Stimulated activated CD8-positive, alpha-beta memory T cell treated with anti-CD3 and anti-CD28 coated beads, Interleukin-4, amount 100 ng/mL, for 1 hour (primary cell): ENCODE measurements at places on chromosomes 1 and 21.

GRCh38 chr1:73654714-73655113 is 543.3 kb downstream of the LRRIQ3 start:
- DNase-seq: no peak

DNA sequence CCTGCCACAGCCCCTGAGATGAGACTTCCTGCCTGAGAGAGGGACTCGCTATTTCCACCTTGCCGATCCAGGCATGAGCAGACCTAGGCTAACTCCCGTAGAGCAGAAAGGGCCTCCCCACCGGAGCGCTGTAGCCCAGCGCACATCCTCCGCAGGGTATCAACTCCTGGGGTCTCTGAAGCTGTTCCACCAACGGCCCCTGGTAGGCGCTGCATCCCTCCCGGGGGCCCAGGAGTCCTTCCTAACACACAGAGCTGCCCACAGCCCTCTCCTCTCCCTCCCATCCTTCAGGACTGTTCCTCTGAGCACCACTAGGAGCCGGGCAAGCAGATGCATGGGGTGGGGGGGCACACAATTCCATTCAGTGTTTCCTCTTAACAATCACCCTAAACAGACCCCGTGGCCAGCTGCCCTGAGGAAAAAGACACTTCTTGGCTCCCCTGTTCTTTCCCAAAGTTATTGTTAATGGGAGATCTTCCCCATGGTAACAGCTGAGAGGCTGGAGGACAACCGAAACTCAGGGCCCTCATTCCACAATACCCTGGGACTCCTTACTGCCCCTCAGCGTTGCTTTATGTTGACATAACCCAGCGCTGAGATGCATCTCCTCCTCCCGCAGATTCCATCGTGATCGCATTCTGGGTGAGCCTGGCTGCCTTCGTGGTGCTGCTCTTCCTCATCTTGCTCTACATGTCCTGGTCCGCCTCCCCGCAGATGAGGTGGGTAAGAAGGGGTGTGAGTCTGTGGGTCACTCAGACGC is 7.5 kb downstream of the MRAP start:
- no peak for DNase-seq

DNA sequence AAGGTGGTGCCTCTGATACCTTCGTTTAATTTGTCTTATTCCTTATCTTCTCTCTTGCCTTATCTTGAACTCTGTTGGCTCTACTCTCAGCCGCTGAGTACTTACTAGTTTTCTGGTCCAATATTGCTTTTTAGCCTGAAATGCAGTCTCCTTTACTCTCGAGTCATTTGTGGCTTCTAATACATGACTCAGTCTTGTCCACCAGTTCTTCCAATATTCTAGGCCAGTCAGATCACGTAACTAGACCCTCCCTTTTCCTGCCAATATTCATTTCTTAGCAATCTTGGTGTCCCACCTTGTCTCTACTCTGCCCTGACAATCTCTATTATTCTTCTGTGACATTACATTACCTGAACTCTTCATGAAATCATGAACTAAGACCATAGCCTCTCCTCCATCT is 555.8 kb downstream of the DPYD start:
- DNase-seq: no peak

DNA sequence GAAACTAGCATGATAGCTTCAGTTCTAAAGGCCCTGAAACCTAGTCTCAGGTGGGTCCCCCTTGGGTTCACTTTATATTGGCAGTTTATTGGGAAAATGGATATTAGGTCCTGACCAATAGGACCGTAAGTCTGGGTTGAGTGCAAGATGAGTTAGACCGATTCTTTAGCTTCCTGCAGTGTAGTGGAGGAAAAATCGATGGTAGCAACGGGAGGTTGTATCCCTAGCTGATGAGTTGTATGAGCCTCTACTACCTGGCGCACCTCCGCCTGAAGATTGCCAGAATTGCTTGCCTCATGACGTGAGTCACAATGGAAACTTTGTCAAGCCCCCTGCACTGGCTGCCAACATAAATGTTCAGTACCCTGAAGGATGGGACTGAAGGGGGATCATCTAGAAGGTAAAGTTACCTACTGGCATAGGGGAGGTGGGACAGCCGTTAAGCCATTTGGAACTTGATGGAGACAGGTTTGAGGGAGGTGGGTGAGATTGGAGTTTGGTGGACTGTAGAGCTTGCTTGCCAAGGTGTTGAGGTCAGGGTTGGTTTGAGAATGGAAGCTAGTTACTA is 3.9 kb downstream of the RCC1 start:
- DNase-seq: no peak

DNA sequence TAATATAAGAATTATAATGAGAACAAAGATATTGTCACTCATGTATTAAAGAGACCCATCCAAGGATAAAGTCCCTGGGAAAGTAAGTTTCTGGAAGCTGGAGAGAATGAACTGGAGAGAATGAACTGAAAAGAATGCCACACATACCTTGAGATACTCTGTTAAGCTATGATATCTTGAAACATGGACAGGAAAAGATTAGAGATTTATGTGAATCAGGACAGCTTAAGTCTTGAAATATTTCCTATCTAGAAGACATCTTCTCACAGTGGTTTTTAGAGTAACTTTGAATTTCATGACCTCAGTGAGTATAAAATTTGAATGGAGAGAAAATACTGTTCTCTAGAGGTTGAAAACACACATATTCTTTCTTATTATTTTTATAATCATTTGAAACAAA is 201.3 kb upstream of the HMCN1 start:
- no peak for DNase-seq

DNA sequence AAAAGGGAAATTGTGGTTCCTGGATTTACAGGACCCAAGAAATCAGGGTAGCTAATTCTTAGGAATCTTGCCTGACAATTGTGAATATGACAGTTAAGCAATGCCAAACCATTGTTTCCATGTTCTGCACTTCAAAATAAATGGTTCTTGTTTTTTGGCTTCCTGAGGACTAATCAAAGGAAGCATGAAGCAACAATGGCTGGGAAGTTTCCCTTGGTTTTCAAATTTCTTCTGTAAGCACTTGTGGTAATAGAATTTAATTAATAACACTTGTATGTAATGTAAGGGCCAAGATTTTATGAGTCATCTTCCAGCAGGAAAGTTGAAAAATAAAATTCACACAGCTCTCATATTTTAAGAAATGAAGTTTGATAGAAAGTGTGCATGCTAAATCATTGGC is 31.7 kb downstream of the JAM2 start:
- DNase-seq: no peak

GRCh38 chr1:201217851-201218250 is 27.2 kb downstream of the IGFN1 start:
- no peak for DNase-seq

- no peak for DNase-seq
These were observed 8.5 kb downstream of the GNG12 start for GRCh38 chr1:67824766-67825165.

DNA sequence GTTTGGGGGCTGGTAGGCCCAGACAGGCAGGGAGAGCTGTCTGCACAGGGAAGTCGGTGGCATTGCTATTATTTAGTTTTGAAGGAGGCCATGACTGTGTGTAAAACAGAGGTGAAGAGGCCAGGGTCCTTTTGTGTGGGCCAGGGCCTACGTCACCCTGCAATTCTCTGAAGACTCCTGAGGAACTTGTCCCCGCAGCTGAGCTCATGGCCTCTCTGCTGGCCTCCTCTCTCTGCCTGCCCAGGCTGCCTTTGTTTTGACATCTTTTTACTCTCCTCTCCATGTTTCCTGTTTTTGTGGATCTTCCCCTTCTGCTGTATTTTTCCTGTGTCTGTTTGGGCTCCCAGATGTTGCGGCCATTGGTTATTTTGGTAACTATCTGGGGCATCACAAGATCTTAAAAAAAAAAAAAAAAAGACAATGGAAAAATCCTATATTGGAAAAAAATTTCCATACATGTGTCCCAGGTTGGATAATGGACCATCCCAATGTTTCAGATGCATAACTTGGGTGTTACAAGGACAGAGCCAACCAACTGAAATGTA is 280.7 kb downstream of the RPS6KC1 start:
- no peak for DNase-seq

GRCh38 chr1:119276558-119276957 is 92.0 kb upstream of the HAO2 start:
- no peak for DNase-seq

- no peak for DNase-seq
These were observed 2.1 kb upstream of the RAB3GAP2 start for GRCh38 chr1:220274251-220274855.

- DNase-seq: no peak
These were observed 13.9 kb downstream of the OR14I1 start for GRCh38 chr1:248688527-248689298.

GRCh38 chr1:198291036-198291435 is 134.2 kb downstream of the NEK7 start:
- DNase-seq: no peak

GRCh38 chr1:231192620-231193163 is 30.8 kb downstream of the TRIM67 start:
- DNase-seq: no peak

- DNase-seq: no peak
These were observed 126.6 kb downstream of the KCNT2 start for GRCh38 chr1:196481616-196482015.

- DNase-seq: no peak
These were observed 65.9 kb downstream of the NDUFS5 start for GRCh38 chr1:39091845-39092645.

GRCh38 chr1:24970399-24970753 is 40.3 kb upstream of the RUNX3 start:
- no peak for DNase-seq

GRCh38 chr1:167714098-167714438 is 7.7 kb upstream of the MPZL1 start:
- no peak for DNase-seq

- no peak for DNase-seq
These were observed 52.7 kb upstream of the SYNC start for GRCh38 chr1:32755098-32755809.

DNA sequence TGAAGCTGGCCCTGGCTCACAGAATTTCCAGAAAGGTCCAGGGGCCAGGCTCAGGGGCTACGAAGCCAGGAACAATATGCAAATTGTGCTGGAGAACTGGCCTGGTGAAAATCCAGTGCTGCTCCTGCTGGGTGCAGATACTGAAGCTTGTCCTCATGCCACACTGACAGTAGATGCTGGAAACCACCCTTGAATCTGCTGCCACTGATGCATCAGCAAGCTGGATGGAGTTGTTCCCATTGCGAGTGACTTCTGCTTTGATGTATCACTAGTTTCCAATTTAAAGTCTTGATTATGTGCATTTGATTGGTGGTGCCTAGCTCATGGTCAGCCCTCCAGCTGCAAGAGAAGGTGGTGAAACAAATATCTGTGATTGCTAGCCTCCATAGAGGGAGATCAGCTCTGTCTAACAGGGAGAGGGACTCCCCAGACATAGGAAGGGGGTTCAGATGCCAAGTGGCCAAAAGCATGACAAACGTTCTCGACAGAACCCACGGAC is 11.0 kb upstream of the KIAA0040 start:
- no peak for DNase-seq

DNA sequence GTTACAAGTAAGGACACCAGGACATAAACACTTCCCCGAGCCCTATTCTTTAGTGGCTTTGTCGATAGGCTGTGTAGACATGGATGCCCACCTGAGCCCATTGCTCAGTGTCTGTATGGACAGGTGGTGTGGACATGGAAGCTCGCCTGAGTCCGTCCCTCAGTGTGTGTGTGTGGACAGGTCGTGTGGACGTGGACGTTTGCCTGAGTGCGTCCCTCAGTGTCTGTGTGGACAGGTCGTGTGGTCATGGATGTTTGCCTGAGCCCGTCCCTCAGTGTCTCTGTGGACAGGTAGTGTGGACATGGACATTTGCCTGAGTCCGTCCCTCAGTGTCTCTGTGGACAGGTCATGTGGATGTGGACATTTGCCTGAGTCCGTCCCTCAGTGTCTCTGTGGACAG is 38.7 kb upstream of the COL6A2 start:
- DNase-seq: no peak

- no peak for DNase-seq
These were observed 14.7 kb downstream of the CR1L start for GRCh38 chr1:207659545-207660153.

- DNase-seq: no peak
These were observed 16.4 kb downstream of the TCEANC2 start for GRCh38 chr1:54069791-54070170.
